ENCODE measurements at places on chromosomes 3 and 15. TPM values are rescaled to one million over a fixed set of nuclear protein-coding genes. Genes with fewer than 3 reads are reported as not detected.

Gene AMIGO3
- not detected for total RNA-seq

Gene FANCD2OS
- total RNA-seq, result not detected

Gene TTLL13
- total RNA-seq, result 0.25 TPM

Gene COL8A1
- not detected for total RNA-seq

Gene ADCY5
- not detected for total RNA-seq

Gene GP5
- 1.4 TPM for total RNA-seq

Gene ZNF609
- total RNA-seq, result 39.0 TPM

Gene PTPRG
- total RNA-seq, result not detected

Gene CLDN16
- not detected for total RNA-seq

Gene PARP15
- 87.0 TPM for total RNA-seq

DNA sequence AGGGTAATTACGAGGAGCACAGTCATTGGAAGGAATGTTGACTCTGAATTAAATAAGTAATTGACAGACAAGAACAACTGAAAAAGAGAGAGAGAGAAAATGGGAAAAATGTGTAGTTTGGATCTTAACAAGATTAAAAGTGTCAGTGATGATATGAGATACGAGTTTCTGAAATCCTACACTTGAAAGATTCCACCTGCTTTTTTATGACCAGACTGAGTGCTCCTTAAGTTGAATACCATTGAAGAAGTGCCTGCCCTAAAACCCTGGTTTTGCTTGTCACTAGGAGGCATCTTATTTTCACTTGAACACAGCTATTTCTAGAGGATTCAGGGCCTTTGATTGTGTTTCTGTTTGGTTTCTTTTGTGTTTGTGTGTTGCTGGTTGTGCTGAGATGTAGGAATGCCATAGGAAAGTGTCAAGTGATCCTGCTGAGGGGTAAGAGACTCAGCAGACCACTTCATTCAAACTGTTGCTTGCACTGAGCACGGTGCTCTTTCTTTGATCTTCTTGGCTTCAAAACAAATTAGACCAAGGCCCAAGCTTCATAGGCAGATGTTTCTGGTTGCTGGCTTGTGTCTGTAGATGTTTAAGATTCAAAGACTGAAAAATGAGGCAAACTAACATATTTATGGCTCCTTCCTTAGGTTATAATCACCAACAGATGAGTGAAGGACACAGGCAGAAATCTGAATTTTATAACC lies 17.2 kb upstream of the ABHD10 start:
- DNase-seq, result no peak

DNA sequence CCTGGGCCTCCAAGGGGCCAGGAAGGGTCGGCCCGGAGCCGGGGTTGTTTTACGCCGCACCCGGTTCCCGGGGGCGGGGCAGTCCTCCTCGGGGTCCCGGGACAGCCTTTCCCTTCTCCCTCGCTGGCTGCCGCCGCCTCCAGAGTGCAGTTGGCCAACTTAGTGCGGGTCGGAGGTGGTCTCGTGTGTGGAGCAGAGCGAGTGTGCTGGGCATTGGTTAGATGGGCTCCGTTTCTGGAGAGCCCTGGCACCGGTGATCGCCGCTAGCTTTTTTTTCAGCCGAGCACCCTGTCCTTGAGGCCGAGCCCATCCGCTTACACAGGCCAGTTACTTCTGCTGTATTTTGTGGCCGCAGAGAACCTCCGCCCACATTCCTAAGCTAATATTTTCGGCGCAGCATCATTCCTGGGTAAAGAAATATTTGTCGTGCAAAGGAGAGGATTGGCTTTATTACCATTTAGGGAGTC lies 585 bp downstream of the KIF23 start:
- peak; percentile 3 for DNase-seq

GRCh38 chr3:76203578-76203977 lies 418.2 kb upstream of the ZNF717 start:
- DNase-seq, result no peak

DNA sequence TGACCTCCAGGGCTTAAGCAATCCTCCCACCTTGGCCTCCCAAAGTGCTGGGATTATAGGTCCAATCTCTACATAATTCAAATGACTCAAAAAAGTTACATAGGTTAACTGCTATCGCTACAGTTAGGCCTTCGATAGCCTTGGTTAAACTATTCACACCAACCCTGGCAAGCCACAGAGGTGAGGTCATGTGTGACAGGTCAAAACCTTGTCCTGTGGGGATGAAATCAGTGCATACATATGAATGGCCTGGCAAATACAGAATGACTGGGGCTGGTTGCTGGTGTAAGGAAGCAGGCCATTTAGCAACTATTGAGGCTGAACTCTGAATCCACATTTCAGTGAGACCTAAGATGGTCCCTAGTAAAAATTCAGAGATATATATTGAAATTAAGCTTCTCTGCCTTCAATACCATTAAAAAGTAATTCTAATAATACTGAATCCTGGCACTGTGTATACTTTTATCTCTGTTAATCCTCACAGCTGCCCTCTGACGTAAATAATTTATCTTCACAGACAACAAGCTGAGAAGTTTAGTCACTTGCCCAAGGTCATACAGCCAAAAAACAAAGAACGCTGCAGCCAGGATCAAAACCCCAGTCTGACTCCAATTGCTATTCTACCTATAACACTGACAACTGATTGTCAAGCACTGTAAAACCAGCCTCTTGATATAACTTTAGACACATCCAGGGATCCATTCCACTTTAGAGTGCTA lies 35.3 kb downstream of the MKRN2 start:
- DNase-seq, result no peak

GRCh38 chr15:42499858-42500609 lies 4.6 kb downstream of the SNAP23 start:
- no peak for DNase-seq

DNA sequence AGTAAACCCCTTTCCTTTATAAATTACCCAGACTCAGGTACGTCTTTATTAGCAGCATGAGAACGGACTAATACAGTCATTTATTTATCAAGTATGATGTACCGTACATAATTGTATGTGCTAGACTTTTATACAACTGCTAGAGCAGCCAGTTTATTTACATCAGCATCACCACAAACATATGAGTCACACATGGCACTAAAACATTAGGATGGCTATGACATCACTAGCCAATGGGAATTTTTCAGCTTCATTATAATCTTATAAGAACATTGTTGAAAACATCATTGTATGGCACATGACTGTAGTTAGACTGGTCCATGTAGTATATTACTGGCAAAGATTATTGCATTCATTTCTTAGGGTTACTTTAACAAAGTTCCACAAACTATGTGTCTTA lies 121.7 kb downstream of the ZMAT3 start:
- no peak for DNase-seq

DNA sequence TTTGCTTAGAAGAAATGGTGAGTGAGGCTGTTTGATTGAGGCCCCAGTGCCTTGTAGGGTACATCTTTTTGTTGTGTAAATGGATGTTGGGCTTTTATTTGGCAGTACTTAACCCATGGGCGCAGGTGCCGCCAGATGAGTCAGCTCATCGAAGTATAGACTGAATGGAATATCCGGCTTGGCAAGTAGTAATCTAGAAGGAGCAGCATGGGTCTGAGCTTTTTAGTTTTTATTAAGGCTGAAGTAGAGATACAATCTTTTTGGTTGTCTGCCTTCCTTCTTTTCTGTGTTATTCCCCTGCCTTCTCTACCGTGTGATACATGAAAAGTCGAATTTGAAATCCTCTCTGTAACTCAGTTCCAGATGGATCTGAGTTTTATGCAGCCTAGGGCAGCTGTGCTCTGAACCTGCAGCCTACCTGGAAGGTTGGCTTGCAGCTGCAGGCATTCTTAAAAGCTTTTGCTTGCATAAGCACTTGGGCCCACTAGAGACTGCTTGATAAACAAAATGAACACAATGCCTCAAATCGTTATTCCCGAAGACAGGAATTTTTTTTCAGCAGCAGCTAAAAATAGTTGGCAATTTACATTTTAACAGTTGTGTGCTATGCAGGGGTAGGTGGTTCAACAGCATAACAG lies 177.5 kb upstream of the CGNL1 start:
- no peak for DNase-seq

GRCh38 chr3:156630081-156630772 lies 44.2 kb upstream of the TIPARP start:
- no peak for DNase-seq

- DNase-seq, result no peak
Observed at GRCh38 chr3:147572970-147573340, 163.8 kb downstream of the ZIC1 start.

- no peak for DNase-seq
Observed at GRCh38 chr3:105747696-105748095, 121.1 kb downstream of the CBLB start.

DNA sequence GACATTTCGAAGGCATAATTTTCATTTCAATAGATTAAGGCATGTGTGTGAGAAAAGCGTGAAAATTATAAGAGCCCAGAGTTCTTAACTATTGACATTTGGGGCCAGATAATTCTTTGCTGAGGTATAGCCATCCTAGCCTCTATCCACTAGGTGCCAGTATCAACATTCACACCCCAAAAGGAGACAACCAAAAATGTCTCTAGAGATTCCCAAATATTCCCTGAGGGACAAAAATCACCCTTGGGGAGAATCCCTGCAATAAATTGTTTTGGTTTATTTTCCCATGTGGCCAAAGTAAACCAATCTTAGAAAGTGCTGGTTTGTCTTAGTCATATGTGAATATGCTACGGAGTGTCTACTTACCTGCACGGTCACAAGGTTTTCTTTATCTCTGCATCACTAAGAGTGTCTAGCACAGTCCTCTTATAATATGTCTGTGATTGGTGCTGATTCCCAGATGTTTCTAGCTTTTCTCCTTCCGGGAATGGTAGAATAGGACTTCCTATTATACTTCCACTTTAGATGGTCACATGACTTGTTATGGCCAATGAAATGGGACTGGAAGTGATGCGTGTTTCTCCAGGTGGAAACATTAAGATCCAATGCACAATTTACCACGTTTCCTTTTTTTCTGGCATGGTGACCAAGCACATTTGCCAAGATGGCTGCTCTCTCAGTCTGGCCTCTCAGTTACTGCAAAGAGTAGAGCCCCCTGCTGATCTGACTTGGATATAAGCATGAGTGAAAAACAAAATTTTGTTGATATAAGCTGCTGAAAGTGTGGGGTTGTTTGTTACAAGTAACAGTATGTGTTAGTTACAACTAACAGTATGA lies 8.0 kb upstream of the KBTBD8 start:
- DNase-seq, result peak; percentile 19

- no peak for DNase-seq
Observed at GRCh38 chr15:94225616-94226015, 5.7 kb upstream of the MCTP2 start.

DNA sequence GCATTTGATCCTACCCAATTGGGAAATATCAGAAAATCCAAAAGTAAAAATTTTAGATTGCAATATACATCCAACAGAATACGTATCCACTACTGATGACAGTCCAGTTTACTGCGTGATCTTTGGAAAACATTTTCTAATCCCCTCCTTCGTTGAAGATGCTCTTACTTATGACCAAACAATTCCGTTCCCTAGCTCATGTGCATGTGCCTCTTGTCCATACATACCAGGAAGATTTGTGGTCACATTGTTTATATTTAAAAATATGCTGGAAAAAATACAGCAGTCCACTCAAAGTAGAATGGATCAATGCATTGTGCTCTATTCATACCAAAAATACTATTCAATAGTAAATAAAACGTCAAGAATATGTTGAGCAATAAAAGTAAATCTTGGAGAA lies 135.3 kb downstream of the CHL1 start:
- DNase-seq, result no peak

- no peak for DNase-seq
Observed at GRCh38 chr15:88223084-88223483, 33.5 kb downstream of the NTRK3 start.

- no peak for DNase-seq
Observed at GRCh38 chr3:43964640-43965039, 273.9 kb downstream of the ABHD5 start.

- no peak for DNase-seq
Observed at GRCh38 chr3:155325263-155325835, 31.9 kb upstream of the STRIT1 start.

GRCh38 chr3:17176757-17177156 lies 292.0 kb downstream of the PLCL2 start:
- no peak for DNase-seq

- peak; percentile 68 for DNase-seq
Observed at GRCh38 chr3:101809178-101810021, 30.4 kb downstream of the NXPE3 start.

DNA sequence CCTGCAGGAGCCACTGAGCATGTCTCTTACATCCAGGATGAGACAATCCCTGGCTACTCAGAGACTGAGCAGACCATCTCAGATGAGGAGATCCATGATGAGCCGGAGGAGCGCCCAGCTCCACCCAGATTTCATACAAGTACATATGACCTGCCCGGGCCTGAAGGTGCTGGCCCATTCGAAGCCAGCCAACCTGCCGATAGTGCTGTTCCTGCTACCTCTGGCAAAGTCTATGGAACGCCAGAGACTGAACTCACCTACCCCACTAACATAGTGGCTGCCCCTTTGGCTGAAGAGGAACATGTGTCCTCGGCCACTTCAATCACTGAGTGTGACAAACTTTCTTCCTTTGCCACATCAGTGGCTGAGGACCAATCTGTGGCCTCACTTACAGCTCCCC lies 6.2 kb downstream of the MAP1A start:
- DNase-seq, result no peak

GRCh38 chr15:82890338-82890994 lies 62.1 kb downstream of the HOMER2 start:
- DNase-seq, result no peak
